Stimulated activated CD4-positive, alpha-beta T cell treated with anti-CD3 and anti-CD28 coated beads, Interleukin-1b, Interleukin-23, amount 100 ng/mL, for 1 hour (primary cell): ENCODE measurements at places on chromosomes 1 and 21.

GRCh38 chr1:104699433-104699832 is 949.7 kb downstream of the AMY1C start:
- no peak for DNase-seq

DNA sequence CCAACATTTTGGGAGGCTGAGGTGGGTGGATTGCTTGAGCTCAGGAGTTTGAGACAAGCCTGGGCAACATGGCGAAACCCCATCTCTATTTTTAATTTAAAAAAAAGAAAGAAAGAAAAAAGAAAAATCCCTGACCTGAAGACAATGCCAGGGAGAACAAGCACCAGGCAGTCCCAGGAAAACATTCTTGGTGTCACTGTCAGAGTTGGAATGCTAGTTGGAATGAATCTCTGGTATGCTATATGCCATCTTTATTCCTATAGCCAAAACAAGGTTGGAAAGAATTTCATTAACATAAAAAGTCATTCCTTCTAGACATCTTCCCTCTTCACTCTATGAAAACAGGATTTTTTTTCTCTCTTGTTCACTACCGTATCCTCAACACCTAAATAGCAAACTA is 2.8 kb downstream of the DNAJC8 start:
- no peak for DNase-seq

- DNase-seq = peak; percentile 7
Measured at GRCh38 chr21:42746593-42747275, 93.3 kb downstream of the PDE9A start.

DNA sequence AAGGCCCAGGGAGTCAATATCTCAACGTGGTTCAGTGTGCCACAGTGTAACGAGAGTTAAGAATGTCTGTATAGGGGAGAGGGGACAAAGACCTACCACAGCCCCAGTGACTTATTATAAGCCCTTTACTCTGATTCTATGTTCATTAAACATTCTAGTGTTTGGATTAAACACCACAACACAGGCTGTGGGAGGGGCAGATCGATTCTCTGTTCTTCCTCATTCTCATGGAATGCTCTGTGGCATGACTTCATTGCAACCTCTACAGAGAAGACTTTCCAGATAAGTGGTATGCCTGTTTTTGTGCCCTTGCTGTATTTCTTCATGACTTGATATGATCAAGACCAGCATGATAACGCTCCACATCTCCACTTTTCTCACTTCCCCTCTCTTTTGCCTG is 39.0 kb upstream of the CD5L start:
- DNase-seq = no peak

DNA sequence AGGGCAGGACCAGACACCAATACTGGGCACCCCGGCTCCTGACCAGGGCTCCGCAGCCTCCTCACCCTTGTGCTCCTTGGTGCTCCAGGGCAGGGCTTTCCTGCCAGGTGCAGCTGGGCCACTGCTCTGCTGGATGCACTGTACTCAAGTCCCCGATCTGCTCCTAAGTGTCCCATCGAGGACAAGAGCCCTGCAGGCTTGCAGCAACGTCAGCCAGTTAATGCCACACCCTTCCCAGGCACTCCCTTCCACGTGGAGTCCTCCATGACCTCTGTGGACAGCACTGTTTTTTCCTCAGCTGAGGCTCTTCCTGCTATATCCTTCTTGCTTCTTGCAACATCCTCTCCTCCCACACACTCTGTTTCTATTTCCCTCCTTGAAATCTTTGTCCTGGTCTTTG is 94.0 kb upstream of the NGF start:
- DNase-seq = no peak

DNA sequence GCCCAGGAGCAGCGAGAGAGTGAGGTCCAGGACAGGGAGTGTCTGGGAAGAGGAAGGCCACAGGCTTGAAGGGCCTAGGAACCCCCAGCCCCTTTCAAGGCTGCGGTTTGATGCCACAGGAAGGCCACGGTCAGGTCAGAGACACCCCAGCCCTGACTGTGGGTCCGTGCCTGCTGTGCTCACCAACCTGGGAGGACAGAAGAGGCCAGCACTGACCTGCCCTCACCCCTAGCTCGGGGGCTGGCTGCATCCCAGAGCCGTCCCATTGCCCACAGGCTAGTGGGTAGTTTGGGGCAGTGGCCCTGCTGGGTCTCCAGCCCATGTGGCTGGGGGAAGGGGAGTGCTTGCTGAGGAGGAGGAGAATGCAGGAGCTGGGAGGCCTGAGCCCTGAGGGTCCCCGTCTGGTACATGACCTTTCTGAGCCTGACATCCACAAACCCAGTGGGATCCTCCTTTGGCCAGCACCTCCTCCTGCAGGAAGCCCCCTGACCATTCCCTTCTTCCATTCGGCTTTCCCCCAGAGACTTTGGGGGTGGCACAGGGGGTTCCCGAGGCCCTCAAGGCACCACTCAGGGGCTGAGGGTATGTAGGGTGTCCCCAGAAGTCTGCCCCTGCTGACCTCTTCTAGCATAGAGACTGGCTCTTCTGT is 54.3 kb downstream of the WNT9A start:
- no peak for DNase-seq

DNA sequence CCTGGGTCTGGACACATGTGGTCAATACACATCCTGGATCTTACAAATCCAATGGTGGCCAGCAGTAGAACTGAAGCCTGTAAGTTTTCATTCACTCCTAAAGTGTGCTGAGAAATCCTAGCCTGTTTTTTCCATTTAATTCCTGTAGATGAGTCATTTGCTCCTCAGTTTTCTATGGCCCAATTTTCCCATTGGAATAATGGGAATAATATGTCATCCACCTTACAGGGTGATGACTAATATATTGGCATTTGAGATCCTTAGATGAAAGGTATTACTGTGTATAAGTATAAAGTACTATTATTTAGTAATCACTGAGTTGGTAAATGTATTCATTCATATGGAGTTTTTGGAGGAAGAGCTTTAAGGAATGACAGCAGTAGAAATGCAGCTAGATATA is 89.7 kb upstream of the ADAR start:
- no peak for DNase-seq

- no peak for DNase-seq
Measured at GRCh38 chr1:238196516-238196915, 305.8 kb upstream of the ZP4 start.

GRCh38 chr1:116453481-116453880 is 80.4 kb downstream of the ATP1A1 start:
- no peak for DNase-seq

DNA sequence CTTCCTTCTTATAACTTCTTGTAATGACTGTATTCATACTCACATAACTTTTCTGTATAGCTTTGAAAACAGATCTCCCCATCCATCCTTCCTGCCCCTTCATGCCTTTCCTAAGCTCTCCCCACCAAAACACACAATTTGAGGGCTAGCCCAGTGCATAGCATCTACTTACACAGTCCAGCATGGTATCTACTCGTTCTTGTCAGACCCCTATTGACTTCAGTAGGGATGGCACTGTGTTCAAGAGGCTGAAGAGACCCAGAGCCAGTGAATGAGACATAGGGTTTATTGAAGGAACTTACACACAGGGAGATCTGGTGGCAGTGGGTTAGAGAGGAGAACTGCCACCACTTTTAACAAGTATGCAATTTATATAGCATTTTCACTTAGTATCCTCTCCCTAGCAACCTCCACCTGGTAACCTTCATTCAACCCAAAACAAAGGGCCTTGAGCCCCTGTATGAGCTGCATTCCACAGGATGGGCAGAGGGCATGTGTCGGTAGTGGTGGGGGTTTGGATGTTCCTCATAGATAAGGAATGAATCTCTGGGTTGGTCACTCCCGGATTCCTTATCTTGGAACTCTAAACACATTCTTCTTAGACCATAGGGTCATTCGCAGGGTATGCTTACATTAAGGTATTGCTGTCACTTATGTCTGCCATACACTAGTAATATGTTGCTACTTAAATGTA is 64.9 kb upstream of the GNG12 start:
- DNase-seq = no peak

DNA sequence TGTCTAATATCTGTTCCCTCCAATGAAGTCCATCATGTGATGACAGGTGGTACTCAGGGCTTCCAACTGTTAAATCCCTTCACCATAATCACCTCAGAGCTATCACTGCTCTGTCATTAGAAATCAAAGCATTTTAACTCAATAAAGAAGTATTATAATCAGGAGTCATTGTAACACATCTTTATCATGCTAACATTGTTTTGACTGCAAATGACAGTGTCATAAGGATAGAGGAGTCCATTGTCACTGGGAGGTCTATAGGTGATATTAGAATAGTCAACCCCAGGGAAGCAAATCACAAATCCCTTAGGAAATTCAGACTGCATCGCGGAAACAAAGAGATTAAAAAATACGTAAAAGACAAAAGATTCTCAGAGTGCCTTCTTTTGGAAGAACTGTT is 30.8 kb downstream of the LRRC53 start:
- no peak for DNase-seq

DNA sequence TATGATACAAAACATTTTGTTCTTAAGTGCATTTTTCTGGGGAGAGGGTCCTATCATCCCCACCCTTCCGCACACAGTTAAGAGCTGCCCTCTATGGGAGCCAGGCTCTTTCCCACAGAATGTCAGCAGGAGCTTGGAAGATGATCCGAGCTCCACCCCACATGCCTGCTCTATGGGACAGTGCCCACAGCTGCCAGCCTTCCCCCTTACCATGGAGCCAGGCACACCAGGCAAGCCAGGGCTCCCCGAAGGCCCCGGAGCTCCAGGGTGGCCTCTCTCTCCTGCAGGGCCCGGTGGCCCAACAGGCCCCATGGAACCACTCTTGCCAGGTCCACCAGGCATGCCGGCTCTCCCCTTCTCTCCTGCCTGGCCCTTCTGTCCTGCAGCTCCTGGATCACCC is 10.4 kb upstream of the PEF1 start:
- DNase-seq = no peak

DNA sequence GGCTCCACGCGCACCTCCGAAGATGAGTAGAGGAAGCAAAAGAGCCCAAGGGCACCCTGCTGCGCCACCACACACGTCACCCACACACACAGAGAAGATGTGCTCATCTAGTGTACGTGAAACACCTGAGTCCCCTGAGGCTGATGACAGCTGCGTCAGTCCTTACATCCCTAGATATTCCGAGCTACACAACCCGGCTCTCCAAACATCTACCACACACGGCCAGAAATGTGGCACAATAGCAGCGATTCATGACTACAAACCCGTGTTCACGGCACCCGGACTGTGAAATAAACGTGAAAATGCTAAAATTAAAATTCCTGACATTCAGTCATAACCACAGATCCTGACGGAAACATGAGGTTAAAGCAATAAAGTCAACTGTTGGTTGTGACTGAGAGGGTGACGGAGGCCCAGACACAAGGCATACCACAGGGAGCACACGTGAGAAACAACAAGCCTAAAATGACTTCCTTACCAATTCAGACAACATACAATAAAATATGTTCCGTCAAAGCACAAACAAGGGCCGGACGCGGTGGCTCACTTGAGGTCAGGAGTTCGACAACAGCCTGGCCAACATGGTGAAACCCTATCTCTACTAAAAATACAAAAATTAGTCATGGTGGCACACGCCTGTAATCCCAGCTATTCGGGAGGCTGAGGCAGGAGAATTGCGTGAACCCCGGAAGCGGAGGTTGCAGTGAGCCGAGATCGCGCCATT is 7.3 kb downstream of the SSU72 start:
- DNase-seq = no peak
